Lung (tissue), 17 donors: ENCODE measurements at places on chromosomes 4 and X. TPM values are rescaled to one million over a fixed set of nuclear protein-coding genes. Genes with fewer than 3 reads are reported as not detected.

MORF4L2 gene
- 264 TPM for total RNA-seq

ELK1 gene
- total RNA-seq = 36.0 TPM

HEPH gene
- total RNA-seq = 21.1 TPM

RBMX2 gene
- total RNA-seq = 15.0 TPM

PGAM4 gene
- not detected for total RNA-seq

PCYT1B gene
- 5.0 TPM for total RNA-seq

ADGRG2 gene
- 10.5 TPM for total RNA-seq

MAGEA2 gene
- not detected for total RNA-seq

PPM1K gene
- 45.9 TPM for total RNA-seq

CCSER1 gene
- 23.0 TPM for total RNA-seq

P2RY4 gene
- total RNA-seq = 1.3 TPM

FRG2 gene
- total RNA-seq = not detected

ATP7A gene
- 23.5 TPM for total RNA-seq

FMR1NB gene
- total RNA-seq = not detected

SHROOM4 gene
- 28.0 TPM for total RNA-seq

TLR6 gene
- 5.7 TPM for total RNA-seq

RAB9B gene
- 3.3 TPM for total RNA-seq

BTK gene
- total RNA-seq = 15.5 TPM

FGF13 gene
- total RNA-seq = 2.1 TPM

TKTL1 gene
- 1.5 TPM for total RNA-seq
